ENCODE measurements at places on chromosomes 3 and 15. TPM values are rescaled to one million over a fixed set of nuclear protein-coding genes. Genes with fewer than 3 reads are reported as not detected.

DNA sequence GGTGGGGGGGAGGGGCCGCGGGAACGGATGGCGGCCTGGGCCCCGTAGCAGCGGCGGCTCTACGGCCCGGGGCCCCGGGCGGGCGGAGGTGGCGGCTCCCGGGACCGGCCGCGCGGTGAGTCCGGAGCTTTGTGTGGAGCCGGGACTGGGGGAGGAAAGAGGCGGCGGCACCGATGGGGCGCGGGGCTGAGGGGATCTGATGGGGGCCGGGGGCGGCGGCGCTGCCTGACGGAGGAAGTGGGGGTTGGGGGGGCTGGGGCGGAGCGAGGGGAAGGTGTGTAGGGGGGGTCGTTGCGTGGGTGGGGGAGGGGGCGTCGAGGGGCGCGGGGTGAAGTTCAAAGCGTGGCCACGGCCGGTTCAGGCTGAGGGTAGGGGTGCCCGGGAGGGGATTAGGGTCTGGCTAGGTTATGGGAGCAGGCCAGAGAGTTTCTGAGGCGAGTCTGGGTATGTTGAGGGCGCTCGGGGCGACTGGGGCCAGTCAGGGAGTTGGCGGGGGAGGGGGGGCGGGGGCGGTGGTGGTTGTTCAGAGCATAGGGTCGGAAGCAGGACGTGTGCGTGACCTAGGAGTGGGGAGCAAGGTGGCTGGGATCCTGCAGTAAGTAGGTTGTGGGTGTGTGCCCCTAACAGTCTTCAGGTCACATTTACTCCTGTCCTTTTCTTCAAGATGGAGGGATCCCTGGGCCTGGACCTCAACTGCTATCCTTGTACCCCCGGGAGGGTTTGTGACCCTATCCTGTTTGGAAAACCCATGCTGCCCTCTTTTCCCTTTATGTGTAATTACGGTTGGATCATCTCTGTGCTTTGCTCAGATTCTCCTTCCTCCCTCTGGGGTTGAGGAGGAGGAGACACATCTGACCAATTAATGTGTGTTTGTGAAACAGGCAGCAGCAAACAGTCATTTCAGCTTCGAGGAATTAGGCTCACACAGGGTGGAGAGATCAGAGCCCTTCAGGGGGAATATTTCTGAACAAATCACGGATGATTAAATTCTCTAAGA is 644 bp downstream of the ZNF609 start:
- peak overlapping the region; percentile 96 for H3K27ac ChIP-seq
- no peaks in the 10 kb centered on the region for H3K27me3 ChIP-seq
- peaks cover 40% of the 10 kb centered on the region for H3K4me1 ChIP-seq
- no peak for DNase-seq
- no peaks in the 10 kb centered on the region for H3K36me3 ChIP-seq

DNA sequence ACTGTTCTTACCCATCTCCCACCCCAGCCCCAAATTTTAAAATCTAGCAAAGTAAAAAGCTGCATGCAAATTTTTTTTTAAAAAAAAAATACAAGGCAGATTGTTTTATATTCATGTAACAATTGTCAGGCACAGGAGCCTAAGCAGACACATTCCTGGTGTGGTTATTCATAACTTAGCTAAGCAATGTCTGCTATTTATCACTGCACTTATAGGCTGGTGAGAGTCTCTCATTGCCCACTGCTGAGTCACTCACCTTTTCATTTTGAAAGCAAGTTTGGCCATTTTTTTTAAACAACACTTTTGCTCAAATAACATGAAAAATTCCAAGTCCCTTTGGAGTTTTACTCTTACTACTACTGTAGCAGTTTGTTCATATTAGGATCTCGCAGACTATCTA is 413.9 kb downstream of the RBMS3 start:
- no peaks in the 10 kb centered on the region for H3K27me3 ChIP-seq
- H3K27ac ChIP-seq: no peak overlapping the region
- DNase-seq: no peak
- peaks cover 18% of the 10 kb centered on the region for H3K4me1 ChIP-seq
- no peaks in the 10 kb centered on the region for H3K36me3 ChIP-seq

Gene NANOGP8
- 0.95 TPM for total RNA-seq

GRCh38 chr15:31216215-31216911 is 110.3 kb upstream of the KLF13 start:
- peak overlapping the region; percentile 96 for H3K27ac ChIP-seq
- H3K27me3 ChIP-seq: no peaks in the 10 kb centered on the region
- DNase-seq: peak; percentile 64
- H3K36me3 ChIP-seq: no peaks in the 10 kb centered on the region
- H3K4me3 ChIP-seq: peak overlapping the region; percentile 41

DNA sequence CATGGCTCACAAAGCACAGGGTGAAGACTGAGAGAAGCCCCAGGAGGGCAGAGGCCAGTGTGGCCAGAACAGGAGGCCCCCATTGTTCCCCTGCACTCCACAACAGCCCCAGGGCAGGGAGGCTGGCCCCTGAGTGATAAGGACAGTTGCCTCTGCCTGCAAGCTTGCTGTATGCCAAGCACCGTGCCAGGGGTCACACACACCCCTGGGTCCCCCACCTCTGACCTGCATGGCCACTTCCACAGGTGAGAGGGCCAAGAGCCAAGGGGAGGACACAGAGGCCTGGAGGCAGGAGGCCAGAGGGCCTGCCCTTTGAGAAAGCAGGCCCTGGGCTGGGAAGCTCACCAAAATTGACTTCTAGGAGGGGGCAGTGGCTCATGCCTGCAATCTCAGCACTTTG is 23.7 kb downstream of the ATRIP start:
- no peaks in the 10 kb centered on the region for H3K27me3 ChIP-seq
- H3K4me1 ChIP-seq: peaks cover 75% of the 10 kb centered on the region
- DNase-seq: no peak
- H3K27ac ChIP-seq: peak overlapping the region; percentile 27
